ENCODE measurements at places on chromosomes 7 and 10. TPM values are rescaled to one million over a fixed set of nuclear protein-coding genes. Genes with fewer than 3 reads are reported as not detected.

DNA sequence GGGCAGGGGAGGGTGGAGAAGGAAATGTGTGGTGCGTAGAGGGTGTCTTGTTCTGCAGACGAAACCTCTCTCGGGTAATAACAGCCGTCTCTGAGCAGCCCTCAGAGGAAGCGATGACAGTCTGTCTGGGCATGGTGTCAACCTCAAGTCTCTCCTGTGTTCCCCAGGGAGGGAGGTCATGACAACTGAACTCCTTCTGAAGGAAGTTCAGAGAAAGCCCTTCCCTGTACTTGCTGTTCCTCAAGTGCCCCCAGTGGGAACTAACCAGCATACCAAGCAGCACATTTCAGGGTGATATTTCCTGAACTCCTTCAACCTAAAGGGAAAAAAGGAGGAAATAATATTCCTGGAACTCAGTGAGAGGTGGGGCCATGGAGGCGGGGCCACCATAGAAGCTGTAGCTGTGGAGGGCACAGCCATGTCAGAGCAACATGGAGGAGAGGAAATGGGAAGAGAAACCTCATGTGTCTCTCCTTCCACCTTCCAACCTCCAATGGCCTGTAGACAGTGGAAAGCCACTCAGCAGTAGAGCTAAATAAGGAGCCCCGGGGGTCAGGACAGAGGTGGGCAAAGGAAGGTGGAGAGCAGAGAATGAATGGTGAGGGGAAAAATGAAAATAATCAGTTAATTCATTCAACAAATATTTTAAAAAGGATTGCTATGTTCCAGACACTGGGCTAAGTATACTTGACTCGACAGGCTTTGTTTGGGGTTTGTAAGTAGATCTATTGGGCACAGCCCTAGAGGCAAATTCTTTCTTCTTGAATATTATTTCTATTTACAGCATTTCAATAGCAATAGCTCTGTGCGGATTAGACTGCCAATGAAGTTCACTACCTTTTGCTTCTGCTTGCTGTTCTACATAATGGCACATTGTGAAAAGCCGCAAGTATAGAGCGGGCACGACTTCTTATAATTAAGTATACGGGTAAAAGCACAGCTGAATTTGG, 61.0 kb upstream of the AOAH start:
- DNase-seq = no peak

- no peak for DNase-seq
Measured at GRCh38 chr7:80830584-80831285, 88.1 kb downstream of the SEMA3C start.

Gene HTRA1
- 55.2 TPM for total RNA-seq

Gene CTTNBP2
- total RNA-seq = 16.6 TPM

- DNase-seq = no peak
Measured at GRCh38 chr10:119689016-119689580, 36.8 kb upstream of the INPP5F start.

DNA sequence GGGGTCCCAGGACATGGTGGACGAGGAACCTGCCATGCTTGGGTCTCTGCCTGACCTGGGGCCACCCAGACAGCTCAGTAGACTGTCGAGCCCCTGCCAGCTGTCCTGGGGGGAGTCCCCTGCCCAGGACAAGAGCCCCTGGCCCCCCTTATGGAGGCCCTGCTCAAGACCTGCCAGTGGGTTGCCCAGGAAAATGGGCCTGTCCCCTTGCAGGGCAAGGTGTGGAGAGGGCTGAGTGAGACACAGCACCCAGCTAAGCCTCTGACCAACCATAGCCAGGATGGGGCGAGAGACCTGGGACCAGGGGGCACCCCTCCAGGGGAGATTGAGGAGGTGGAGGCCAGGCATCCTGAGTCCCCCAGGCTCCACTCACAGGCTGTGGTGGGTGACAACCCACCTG, 1.8 kb downstream of the FUOM start:
- DNase-seq = no peak

- no peak for DNase-seq
Measured at GRCh38 chr10:7205656-7206055, 205.2 kb downstream of the SFMBT2 start.

GRCh38 chr10:48491392-48492139, 113.3 kb downstream of the ARHGAP22 start:
- DNase-seq = peak; percentile 31

- no peak for DNase-seq
Measured at GRCh38 chr10:17831896-17832295, 22.7 kb downstream of the MRC1 start.

Gene TMEM270
- not detected for total RNA-seq

DNA sequence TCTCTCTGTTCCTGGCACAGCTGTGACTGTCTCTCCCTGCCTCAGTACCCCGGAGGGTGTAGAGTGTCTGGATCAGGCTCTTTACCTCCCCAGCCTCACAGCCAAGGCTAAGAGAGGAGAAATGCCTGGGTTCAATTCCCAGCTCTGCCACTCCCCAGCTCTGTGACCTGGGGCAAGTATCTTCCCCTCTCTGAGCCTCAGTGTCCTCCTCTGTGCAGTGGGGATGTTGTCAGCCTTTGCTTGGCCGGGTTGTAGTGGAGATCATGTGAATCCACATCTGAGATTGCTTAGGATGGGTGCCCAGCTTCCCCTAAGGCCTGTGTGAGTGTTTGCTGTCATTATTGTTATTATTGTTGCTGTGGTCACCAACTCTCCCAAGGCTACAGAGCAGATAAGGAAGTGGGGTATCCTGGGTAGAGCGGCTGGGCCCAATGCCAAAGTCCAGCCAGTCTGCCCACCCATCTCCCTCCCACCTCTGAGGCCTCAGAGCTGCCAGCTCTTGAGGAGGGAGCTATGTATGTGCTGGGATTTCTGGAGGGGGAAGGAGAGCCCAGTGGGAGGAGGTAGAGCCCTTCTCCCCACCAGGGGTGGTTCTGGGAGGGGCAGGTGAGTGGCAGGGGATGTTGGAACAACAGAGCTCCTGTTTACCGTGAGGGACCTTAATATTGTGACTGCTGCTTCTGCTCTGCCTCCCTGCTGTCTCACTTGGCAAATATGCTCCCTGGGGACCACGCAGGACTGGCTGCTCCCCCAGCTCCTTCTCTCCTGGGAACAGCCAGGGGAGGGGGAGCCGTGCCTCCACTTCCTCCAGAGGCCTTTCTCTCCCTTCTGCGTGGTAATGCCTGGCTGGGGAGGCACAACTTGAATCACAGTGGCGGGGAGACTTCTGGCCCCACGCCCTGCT, 170.5 kb downstream of the RPS24 start:
- no peak for DNase-seq

DNA sequence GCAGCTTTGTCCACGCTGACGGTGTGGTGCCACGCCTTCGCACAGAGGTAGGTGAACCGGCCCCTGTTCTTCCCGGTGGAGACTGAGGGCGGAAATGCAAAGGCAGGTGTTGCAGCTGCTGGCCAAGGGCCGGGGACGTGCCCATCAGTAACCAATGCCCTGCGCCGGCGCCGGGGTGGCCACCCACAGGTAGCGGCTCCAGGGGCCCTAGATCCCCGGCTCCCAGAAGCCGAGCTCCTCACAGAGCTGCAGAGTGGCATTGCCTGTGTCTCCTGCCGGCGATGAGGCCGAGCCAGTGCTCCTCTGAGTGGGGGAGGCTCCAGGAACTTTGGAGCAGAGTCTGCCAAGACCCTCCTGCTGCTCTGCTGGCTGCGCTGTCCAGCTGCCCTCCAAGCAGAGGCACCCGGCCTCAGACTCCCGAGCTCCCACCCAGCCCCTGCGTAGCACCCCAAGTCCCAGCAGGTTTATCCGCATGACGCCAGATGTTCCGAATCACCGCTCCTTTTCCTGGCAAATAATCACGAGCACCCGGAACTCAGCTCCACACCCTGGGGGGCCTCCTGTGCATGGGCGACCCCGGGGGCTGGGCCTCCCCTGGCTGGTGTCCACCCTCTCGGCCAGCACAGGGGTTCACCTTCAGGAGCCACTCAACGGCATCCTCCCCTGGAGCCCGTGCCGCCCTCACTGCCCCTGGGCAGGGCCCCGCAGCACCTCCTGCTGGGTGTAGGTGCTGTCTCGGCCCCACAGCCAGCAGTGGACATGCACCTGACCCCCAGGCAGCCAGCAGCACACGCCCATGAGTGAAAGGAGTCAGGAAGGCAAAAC, 22.1 kb downstream of the CFAP46 start:
- no peak for DNase-seq

GRCh38 chr7:150855046-150855445, 2.7 kb downstream of the AOC1 start:
- peak; percentile 39 for DNase-seq

DNA sequence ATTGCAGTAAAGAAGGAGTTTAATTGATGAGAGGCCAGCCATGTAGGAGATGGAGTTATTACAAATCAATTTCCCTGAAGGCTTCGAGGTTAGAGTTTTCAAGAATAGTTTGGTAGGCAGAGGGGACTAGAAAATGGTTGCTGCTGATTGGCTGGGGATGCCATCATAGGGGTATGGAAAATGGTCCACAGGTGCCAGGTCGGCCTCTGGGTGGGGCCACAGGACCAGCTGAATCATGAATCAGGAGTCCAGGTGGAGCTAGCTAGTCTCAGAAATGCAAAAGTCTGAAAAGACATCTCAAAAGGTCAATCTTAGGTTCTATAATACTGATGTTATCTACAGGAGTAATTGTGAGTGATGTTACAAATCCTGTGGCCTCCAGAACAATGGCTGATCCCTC, 714.0 kb upstream of the GHITM start:
- no peak for DNase-seq

GRCh38 chr7:154744256-154744860, 258.6 kb downstream of the PAXIP1 start:
- DNase-seq = no peak

GRCh38 chr7:97499204-97499603, 232.7 kb upstream of the TAC1 start:
- peak; percentile 43 for DNase-seq

Gene KIN
- total RNA-seq = 11.5 TPM

Gene PSD
- 5.1 TPM for total RNA-seq

- no peak for DNase-seq
Measured at GRCh38 chr7:107274506-107274905, 105.7 kb downstream of the HBP1 start.

DNA sequence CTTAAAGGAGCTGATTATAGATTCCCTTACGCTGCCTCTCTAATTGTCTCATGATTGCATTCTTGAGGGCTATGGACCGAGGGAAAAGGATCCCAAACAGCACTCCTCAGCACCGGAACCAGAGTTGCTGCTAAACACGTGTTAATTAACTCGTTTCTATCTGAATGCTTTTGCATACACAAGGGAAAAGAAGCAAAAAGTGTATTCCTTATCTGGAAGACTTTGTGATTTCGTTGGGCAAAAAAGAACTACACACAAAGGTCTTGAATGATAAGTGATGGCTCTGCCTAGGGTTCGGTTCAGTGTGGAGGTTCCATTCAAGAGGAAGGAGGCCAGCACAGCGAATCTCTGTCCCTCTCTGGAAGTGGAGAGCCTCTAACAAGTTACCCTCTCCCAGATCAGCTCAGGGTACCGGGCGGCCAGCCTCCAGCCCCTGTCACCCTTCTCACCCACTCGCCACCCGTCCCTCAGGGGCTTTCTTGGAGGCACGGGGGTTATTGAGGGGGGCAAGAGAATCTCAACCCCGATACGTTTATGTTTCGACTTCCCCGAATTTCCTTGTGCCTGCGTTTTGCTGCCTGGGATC, 515 bp upstream of the SLC4A2 start:
- no peak for DNase-seq

- no peak for DNase-seq
Measured at GRCh38 chr10:4635883-4636282, 190.1 kb upstream of the AKR1E2 start.

DNA sequence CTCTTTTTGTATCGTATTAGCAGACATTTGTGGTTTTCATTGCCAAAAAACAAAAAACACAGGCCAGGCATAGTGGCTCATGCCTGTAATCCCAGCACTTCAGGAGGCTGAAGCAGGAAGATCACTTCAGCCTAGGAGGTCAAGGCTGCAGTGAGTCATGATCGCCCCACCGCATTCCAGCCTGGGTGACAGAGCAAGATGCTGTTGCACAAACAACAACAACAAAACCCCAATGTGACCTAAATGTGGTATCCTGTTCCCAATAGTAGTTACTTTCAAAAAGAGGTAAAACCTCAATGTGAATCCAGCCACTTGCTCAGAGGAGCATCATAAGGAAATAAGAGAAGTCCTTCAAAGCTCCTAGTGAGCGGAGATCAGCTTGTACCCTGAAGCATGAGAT, 45.8 kb upstream of the SKAP2 start:
- DNase-seq = no peak

- no peak for DNase-seq
Measured at GRCh38 chr7:128247640-128248194, 6.6 kb downstream of the LEP start.

Gene CTAGE15
- total RNA-seq = 2.9 TPM

Gene OR9A2
- total RNA-seq = not detected

- no peak for DNase-seq
Measured at GRCh38 chr10:100683545-100684300, 61.7 kb upstream of the PAX2 start.

Data from ureter (tissue), 1 donor.